ENCODE measurements at places on chromosomes 12 and 14.
A peak's percentile ranks its signal among the peaks of the same experiment; 100 is the strongest.

DNA sequence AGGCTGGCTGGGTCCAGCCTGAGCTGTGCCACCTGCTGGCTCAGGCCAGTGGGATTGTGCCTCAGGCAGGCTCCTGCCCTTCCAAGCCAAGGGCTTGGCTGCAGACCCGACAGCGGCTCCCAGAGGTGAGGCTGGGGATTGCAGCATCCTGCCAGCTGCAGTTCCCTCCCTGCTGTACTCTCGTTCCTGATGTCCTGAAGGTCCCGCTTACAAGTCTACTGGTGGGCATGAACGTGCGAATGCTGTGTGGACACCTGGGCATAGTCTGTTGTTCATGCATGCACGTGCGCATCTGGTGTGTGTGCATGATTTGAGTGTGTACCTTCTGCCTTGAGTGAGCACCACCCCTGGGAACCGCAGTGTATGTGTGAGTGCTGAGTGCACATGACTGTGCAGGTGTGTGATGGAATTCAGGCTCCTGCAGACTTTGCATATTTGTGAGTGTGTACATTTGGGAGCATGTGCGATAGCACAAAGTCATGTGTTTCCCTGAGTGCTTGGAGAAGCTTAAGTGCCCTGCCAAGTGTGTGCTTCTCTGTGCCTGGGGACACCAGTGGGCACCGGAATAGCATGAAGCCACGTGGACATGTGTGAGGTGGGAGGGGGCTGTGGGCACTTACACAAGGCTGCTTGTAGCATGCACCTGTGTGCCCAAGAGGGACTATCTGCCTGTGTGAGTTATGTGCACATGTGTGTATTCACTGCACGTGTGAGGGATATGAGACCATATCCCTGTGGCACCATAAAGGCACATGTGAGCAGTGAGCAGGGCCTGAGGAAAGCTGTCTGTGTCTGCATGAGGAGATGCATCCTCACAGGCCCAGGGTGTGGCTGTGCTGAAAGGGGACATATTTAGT, 19.3 kb upstream of the KRT7 start:
- DNase-seq = peak; percentile 88

DNA sequence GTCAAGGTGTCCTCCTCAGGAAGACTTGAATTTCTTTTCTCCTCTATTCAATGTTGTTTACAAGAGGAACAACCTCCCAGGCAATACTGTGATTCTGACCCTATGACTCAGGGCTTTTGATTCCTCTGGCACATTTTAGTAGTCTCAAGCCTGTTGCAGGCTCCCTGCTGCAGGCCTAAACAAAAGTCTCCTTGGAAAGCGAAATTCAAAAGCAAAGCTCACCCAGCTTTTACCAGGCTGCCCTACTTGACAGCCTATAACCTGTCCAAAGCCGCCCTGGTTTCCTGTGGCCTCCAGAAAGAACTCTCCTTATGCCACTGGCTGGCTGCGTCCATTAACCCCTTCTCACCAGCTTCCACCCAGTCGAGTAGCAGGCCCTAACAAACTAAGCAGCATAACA, 11.6 kb downstream of the FGD6 start:
- DNase-seq = no peak

DNA sequence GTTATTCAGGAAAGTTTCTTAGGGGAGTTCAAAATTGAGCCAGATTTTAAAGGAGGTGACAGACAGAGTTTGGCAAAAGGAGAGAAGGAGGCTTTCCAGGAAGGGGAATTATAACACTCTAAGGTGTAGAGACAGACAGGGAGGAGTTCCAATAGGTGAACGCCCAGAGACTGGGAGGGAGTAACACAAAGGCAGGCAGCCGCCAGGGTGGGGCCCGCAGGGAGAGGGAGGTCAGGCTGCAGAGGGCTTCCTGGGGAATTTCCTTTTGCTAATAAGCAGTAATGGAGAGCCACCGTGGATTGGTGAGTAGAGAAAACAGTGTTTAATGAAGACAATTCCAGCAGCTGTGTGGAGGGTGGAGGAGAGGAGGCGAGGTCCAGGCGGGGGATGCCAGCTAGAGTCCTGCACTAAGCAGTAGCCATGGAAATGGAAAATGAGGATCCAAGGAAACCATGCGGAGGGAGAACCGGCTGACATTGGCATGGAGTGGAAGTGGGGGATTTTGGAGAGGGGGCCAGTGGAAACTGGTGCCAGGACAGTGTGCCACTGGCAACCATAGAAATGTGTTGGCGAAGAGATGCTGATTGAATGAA, 22.2 kb downstream of the GRIN2B start:
- no peak for DNase-seq

DNA sequence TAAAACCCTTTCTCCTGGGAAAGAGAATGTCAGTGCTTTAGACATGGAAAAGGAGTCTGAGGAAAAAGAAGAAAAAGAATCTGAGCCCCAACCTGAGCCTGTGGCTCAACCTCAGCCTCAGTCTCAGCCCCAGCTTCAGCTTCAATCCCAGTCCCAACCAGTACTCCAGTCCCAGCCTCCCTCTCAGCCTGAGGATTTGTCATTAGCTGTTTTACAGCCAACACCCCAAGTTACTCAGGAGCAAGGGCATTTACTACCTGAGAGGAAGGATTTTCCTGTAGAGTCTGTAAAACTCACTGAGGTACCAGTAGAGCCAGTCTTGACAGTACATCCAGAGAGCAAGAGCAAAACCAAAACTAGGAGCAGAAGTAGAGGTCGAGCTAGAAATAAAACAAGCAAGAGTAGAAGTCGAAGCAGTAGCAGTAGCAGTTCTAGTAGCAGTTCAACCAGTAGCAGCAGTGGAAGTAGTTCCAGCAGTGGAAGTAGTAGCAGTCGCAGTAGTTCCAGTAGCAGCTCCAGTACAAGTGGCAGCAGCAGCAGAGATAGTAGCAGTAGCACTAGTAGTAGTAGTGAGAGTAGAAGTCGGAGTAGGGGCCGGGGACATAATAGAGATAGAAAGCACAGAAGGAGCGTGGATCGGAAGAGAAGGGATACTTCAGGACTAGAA, 6.1 kb downstream of the PNN start:
- no peak for DNase-seq

GRCh38 chr12:113161415-113162016, 12.0 kb downstream of the CFAP73 start:
- no peak for DNase-seq

GRCh38 chr12:40192704-40193255, 32.0 kb upstream of the LRRK2 start:
- DNase-seq = no peak

DNA sequence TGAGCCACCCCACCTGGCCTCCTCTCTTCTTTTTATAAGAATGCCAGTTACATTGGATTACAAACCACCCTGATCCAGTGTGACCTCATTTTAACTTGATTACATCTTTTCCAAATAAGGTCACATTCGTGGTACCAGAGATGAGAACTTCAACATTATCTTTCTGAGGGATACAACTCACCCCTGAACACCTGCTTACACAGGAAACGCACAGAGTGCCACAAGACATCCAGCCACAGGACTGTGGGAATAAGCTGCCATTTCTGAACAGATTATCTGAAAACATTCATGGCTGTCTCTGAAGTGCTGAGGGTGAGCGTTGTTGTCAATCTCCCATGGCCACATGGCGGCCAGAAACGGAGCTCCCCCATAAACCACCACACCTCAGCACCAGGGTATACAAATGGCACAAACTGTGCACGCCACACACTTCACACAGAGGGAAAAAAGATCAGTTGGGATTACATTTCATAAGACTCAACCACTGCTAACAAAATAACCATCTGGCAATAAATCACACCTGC, 23.7 kb downstream of the FOXN3 start:
- no peak for DNase-seq

GRCh38 chr14:53956427-53957201, at the start of gene BMP4:
BMP4 (minus strand) TSS chr14:53956825; CDS start chr14:53952222, 4,603 bp downstream.
- peak; percentile 93 for DNase-seq

- DNase-seq = no peak
Measured at GRCh38 chr14:106490442-106490841, 964.1 kb downstream of the TMEM121 start.

DNA sequence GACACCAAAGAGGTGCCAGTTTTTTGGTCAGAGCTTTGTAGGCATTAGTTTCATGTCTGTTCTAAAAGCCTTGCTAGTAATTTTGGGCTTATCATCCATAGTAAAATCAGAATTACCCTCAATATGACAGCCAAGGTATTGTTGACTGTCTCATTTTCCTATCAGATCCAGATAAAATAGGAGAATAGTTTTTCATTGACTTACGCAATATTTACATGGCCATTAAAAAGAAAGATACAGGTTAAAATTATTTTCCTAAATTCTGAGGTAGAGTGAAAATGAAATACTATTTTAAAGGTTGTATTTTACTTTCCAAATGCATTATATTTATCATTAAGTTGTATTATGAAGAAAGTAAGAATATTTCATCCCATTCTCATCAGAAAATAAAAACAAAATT, 203.7 kb downstream of the LRFN5 start:
- no peak for DNase-seq

GRCh38 chr12:100154474-100155247, 12.0 kb upstream of the BLTP3B start:
- peak; percentile 37 for DNase-seq

DNA sequence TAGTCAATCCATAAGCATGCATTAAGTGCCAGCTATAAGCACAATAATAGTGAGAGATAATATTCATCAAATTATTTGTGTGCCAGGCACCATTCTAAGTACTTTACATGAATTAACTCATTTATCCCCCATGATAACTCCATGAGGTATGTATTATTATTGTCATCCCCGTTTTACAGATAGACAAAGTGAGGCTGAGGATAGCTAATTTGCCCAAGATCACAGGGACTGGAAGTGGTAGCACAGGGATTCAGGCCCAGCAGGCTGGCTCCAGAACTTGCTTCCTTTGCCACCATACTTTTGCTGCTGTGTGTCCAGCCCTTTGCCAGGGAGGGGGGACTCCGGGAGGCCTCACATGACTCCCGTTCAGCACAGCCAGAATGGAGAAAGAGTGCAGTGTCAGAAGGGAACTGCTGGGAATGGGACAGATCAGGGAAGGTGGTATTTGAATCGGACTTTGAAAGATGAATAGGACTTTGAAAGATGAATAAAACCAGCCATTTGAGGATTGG, 128.0 kb upstream of the PWP1 start:
- no peak for DNase-seq

GRCh38 chr12:54975875-54976274, 8.7 kb downstream of the TESPA1 start:
- no peak for DNase-seq

DNA sequence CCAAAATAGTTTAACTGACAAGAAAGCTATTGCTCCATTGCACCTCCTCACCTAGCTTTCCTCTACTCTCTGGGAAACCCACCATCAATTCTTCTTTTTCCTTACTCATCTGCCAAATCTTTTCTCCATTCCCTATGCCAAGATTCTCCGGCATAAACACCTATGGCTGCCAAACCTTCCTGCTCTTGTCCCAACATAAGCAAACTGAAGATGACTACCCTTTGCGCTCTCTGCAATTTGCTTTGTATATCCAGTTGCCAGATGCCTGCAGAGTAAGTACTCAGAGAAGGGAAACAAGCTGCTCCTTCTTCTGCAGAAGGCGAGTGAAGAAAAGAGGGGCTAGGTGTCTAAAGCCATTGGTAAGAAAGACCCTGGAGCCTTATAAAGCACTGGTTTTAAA, 11.5 kb downstream of the PTGER2 start:
- no peak for DNase-seq

DNA sequence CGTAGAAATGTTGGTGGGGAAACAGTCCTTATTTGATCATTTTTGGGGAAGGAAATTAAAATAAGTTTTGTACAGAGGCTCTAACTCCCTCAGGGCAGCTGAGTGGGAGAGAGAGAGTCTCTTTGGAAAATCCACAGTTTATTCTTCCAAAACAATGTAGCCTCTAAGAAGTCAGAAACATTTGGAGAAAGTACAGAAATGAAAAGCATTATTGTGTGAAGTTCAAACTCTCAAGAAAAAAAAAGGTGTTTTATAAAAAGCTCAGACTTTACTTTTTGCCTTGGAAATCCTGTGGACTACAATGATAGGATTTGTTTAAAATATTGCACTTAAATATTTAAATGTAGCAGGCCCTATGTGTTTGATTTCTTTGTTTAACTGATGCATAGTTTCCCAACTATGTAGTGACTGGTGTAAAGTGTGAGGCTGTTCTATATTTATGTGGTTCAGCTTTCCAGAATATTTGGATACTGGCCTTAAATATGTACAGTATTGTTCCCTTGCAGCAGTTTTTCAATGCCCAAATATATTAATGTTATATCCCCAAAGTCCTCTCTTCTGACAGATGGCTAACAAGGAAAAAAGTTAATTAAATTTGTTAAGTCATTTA, 82.0 kb upstream of the OTOGL start:
- no peak for DNase-seq

DNA sequence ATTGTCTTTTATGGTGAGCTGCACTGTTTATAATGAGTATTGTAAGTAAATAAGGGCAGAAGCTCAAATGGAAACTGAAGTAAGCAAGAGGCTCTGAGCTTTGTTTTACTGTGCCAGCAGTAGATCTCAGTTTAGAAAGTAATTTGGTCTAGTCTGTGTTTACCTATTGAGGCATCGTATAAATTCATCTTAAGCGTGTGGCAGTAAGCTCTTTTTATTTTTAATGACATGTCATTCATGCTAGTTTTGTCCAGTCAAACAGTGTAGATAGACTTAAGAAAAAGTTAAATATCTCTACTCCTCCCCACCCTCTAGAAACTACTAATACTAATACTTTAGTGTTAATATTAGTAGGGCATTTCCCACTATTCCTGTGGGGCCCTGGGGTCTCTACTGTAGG, 2.0 kb downstream of the ANO6 start:
- no peak for DNase-seq

GRCh38 chr14:75258079-75258802, 20.4 kb upstream of the FOS start:
- no peak for DNase-seq

DNA sequence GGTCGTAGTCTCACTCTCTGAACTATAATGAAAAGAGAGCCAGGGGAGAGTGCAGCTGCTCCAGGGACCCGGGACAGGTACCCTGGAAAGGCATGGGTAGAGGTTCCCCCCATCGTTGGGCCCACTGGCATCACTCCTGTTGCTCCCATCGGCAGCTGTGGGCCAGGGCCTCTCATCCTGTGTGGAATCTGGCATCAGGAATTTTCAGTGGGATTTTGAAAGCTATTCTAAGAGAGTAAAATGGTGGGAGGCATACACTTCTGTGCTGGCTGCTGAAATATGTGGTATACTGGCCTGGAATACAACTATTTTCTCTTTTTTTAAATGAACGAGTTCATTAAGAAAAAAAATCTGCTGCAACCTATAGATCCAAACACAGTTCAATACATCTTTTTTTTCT, 38.1 kb downstream of the EML1 start:
- no peak for DNase-seq

DNA sequence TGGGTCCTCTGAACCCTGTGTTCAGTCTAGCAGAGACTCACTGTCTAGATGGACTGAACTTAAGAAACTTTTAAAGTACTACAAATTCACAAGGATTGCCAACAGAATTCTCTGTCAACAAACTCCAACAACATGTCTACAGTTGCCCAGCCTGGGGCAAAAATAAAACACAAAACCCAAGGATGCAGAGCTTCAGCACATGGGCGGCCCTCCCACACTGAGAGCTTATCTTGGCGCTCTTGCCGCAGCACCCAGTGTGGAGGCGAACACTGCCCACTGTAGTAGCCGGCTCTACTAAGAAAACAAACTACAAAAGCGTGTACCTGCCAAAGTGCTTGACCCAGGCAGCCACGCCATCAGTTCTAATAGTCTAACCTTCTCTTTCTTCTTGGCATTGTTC, 66.7 kb downstream of the PTPN21 start:
- DNase-seq = no peak

GRCh38 chr12:45730348-45731189, 1.1 kb downstream of the ARID2 start:
- peak; percentile 76 for DNase-seq

- DNase-seq = peak; percentile 81
Measured at GRCh38 chr12:99154216-99154982, 493.2 kb upstream of the GARIN6 start.

- DNase-seq = no peak
Measured at GRCh38 chr14:38309522-38310277, 53.8 kb upstream of the CLEC14A start.
